Choroid plexus epithelial cell (primary cell): ENCODE measurements at places on chromosomes 3 and 15.

- no peak for DNase-seq
Measured at GRCh38 chr3:72323773-72324172, 524.5 kb downstream of the SHQ1 start.

DNA sequence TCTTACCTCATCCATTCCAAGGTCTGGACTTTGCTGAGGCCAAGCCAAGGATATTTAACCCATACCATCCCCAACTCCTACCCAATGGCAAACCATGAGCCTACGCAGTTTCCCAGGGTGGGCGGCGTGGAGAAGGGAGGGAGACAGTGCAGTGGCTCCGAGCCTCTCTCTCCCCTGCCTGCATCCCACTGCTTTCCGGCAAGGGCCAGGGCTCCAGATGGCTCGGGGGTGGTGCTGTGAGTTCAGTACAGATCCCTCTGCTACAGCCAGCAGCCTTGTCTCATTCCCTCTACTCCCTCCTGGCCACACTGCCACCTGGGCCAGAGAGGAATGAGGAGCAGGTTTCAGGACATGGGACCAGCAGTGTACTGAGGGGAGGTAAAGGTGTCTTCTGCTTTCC is 44.3 kb upstream of the APEH start:
- DNase-seq: no peak

DNA sequence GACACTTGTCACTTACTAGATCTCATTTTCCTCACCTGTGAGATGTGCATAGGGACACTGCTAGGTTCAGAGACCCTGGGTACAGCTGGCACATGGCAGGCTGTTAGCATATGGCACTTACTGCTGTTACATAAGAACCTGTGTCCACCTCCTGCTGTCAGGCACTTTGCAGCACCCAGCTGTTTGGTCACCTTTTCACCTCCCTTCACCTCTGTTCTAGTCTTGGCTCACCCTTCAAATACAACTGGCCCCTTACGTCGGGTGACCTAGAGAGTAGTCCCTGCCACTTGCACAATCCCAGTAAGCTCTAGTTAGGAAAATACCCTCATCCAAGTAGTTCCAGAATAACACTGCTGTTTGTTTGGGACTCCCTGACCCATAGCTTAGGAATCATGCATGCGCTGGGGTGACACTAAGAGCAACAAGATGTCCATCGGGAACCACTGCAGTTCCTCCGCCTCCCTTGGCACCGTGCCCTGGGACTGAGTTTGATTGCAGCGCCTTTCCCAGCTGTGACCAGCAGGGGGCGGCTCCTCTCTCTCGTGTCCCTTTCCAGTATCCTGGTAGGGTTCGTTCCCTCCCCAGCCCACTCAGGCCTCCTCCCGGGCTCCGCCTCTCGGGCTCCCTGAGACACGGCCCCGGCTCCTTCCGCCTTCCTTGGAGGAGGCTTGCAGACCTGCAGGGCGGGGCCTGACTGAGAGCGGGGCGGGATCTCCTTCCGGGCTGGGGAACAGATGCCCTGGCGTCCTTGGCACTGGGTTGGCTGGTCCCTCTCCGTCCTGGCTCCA is 78.6 kb downstream of the ABHD5 start:
- peak; percentile 98 for DNase-seq

GRCh38 chr15:65110676-65111292 is 4.2 kb downstream of the UBAP1L start:
- peak; percentile 62 for DNase-seq

GRCh38 chr15:33545866-33546265 is 235.1 kb downstream of the RYR3 start:
- no peak for DNase-seq

- no peak for DNase-seq
Measured at GRCh38 chr3:196207159-196207832, 3.9 kb downstream of the ZDHHC19 start.

- peak; percentile 98 for DNase-seq
Measured at GRCh38 chr3:57596495-57597126, 533 bp downstream of the ARF4 start.

DNA sequence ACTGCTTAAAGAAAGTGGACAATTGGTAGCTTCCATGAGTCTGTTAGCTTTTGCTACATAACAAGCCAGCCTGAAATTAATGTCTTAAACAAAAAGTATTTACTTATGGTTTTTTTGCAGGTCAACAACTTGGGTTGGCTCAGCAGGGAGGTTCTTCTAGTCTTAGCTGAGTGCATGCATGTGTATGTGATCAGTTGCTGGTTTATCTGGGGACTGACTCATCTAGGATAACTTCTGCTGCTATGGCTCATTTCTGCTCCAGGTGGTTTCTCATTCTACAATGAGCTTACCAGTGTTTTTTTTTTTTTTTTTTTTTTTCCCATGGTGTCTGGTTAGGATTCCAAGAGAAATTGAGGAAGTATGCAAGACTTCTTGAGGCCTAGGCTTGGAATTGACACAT is 244.7 kb downstream of the NSUN3 start:
- DNase-seq: no peak

DNA sequence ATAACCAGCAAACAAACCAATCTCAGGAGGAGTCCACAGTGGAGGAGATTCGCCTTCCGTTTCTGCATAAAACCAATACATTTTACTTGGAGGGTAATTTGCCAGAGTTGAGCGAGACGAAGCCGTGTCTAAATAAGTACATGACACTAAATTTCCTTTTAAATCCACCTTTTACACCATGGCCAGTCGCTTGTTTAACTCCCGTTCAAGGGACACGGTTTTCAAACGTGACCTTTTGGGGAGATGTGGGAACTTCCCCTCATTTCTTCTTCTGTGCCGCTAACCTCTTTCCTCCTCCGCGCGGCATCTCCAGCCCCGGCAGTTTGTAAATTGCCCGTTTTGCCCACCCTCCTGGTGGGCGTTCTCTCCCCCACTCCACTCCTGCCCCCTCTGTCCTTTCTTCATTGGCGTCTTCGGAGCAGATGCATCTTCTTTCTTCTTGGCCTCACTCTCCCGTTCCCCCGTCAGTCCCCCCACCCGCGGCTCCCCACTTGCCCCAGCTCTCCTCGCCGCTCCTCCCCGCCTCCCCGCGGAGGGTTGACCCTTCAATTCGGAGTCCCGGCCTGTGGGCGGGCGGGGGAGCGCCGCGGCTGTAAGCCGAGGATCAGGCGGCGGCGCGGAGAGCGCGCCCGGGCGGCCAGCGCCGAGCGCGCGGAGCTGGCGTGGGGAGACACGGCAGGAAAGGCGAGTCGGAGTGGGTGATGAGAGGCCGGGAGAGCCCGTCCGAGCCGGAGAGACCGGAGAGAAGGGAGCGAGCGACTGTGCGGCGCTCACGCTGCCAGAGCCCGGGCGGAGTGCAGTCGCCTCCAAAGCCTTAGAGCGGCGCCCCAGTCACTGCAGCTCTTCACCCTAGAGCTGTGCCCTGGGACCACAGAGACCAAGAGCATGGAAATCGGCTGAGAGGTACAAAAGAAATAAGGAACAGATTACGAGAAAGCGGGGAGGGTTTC is at the start of gene NLGN1:
NLGN1 (plus strand) TSS at position 584 of the 950 bp plus-strand sequence.
- peak; percentile 70 for DNase-seq

GRCh38 chr15:39171944-39172368 is 408.9 kb upstream of the THBS1 start:
- DNase-seq: peak; percentile 99

- no peak for DNase-seq
Measured at GRCh38 chr3:169969174-169970095, 2.8 kb downstream of the SEC62 start.

DNA sequence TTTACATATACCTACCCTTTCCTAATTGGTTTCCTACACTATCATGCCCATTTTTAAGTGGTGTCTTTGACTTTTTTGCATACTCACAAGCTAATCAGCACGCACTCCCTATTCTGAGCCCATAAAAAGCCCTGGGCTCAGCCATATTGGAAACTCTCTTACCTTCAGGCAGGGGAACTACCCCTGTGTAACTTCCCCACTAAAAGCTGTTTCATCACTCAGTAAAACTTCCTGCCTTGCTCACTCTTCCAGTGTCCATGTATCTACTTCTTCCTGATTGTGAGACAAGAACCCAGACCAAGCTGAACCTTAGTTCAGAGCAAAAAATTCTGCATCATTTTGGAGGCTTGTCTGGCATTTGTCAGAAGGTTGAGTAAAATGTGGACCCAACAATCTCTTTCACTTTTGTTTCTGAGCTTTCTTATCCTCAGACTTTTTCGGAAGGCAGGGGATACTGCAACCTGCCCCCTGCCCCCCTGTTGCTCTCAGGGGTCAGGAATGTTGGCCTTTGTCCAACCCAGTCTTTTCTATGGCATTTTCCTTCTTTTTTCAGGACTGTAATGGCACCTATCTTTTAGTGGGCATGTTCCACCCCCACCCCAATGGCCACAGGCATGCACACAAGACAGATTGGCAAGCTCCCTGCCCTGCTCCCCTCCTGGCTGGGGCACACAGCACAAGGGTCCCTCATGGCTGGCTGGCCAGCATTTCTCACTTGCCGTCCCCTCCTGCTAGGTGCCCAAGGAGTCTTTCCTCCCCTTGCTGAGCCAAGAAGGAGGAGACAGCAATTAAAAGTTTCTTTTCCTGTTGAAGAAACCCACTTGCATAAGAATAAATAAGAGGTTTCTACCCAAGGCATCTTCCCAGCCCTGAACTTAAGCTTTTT is 26.3 kb upstream of the TMEM45A start:
- peak; percentile 13 for DNase-seq

DNA sequence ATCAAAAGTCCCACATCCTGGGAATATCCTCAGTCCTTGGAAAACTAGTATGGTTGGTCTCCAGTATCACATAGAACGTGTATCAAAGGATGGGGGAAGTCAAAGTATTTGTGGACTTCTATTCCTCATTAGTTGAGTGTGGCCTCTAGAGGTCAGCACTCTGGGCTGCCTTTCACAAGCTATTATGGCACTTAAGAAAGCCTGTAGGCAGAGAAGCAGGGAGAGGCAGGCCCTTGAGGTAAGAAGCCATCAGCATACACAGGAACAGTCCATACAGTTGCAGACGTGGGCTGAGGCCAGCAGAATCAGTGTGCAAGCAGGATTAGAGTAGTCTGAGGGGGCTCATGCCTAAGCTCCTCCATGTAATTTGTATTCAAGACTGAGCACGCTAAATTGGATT is 341.7 kb downstream of the CLSTN2 start:
- peak; percentile 53 for DNase-seq

GRCh38 chr3:25033407-25034029 is 394.5 kb upstream of the RARB start:
- peak; percentile 59 for DNase-seq

DNA sequence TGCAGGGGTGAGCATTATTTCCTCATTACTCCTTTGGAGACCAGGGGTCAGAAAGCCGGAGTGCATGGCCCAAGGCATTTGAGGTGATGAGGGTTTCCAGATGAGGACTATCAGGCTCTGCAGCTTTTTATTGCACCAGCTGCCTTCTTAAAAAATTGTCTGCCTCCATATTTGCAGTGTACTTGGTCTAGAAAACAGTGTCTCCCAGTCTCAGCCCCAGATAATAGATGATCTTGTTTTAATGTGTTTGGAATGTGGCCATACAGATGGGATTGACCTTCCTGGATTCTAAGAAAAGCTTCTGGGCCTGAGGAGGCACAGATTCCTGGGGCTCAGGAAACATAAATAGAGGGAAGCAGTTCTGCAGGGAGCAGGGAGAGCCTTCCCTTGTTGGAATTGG is 123.3 kb downstream of the GABRG3 start:
- no peak for DNase-seq

DNA sequence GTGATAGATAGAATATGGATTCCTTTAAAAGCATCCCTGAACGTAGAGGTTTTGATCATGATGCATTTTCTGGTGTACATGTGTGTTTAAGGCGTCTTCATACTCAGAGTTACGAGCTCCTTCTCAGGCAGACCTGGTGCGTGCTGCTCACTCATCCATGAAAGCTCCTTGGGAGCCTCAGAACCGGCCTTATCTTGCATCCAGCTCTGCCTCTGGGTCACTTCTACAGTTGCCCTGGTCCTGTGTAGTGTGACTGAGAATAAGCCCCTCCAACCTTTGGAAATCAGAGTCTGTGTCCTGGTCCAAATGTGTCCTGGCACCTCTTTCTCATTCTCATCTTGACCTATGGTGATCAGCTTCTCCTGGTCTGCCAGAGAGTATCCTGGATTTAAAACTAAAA is 17.3 kb upstream of the RARRES1 start:
- DNase-seq: no peak

DNA sequence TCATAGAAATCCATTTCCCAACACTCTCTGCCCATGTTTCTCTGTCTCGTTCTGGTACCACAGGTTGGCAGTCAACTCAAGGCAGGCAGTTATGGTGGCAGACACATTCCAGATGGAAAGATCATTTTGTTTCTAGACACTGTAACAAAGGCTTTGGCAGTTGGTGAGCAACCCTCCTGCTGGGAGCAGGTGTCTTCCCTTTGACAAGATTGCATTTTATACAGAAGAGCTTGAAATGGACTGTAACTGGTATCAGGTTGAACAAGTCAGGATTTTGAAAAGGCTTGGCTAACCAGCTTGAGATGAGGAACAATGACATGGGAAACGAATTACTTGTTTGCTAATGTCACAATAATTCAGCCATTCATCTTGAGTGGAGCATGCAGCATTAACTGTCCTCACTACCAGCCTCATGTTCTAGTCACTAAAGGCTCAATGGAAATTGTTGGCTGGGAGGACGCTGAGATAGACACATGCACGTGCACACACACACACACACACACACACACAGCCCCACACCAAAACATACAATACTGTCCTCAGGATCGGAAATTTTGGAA is 170.0 kb downstream of the SEMA6D start:
- DNase-seq: no peak

GRCh38 chr15:37625576-37625975 is 308.9 kb upstream of the TMCO5A start:
- no peak for DNase-seq

DNA sequence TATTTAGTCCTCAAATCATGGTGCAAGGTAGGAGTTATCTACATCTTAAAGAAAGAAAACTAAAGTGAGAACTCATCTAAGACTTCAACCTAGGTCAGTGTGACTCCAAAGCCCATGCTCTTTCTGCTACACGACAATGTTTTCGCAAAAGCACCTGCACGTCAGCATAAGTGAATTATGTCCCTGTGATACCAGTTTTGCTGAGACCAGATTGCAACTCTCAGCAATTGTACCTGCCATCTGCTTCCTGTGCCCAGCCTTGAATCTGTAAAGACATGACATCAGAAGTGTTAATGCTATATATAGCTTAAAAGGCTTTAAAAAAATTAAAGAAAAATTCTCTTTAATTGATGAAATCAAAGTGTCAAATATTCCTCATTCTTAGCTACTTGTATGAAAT is 43.4 kb downstream of the RETNLB start:
- DNase-seq: no peak

- DNase-seq: peak; percentile 39
Measured at GRCh38 chr3:32140943-32141342, 34.5 kb downstream of the GPD1L start.

DNA sequence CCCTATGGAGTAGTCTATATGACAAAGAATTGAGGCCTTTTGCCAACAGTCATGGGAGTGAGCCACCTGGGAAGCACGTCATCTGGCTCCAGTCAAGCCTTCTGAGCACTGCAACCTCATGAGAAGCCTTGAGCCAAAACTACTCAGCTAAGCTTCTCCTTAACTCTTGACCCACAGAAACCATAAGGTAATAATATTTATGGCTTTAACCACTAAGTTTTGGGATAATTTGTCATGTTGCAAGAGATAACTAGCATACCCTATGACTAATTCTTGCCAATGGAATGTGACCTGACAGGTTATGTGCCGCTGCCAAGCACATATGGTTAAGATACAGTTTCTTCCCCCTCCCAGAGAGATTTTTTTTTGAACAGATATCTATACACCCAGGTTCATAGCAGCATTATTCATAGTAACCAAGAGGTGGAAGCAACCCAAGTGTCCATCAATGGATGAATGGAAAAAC is 11.8 kb upstream of the SLC6A11 start:
- DNase-seq: peak; percentile 2

- DNase-seq: no peak
Measured at GRCh38 chr3:15932348-15933300, 134.8 kb upstream of the ANKRD28 start.
